T-helper 2 cell (primary cell): ENCODE measurements at places on chromosomes 11 and 22.

DNA sequence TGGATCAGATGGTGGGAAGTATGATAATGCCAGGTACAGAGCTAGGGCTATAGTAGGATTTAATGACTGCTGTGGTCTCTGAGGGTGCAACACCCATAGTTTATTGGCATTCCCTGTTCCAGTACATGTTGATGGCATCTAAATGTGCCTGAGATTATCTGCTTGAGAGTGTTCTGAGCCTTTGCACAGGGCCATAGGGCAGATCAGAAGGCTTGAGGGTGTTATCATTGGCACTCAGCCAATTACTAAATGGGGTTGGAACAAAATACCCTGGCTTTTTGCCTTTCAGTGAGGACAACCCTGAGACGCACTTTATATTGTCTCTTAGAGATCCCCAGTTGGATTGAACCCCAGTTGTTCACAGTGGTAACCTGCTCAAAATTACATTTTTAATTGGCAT, 6.7 kb downstream of the SLC5A12 start:
- DNase-seq = no peak

- DNase-seq = no peak
Measured at GRCh38 chr11:83827940-83828554, 541.9 kb upstream of the CCDC90B start.

- DNase-seq = no peak
Measured at GRCh38 chr22:27142286-27142685, 484.9 kb downstream of the MIAT start.

DNA sequence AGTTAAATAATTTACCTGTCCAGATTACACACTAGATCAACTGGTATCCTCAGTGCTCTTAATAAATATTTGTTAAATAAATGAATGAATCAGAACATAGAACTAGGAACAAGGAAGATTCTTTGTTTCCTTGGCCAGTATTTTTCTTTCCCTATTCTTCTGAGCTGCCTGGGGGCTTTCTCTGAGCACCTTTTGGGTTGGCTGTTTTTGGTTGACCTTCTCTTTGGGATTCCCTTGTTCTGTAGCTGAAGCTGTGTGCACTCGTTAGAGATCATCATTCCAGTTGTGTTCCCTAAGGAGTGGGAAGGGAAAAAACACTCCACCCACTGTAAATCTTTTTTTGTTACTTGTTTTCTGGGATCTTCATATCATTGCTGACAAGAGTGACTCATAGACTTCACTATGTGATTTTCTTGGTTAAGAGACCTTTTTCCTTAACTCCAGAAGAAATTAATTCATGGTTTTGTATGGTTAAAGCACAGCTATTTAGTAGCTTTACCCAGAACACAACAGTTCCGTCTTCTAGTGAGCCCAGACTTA, 84.3 kb downstream of the STIM1 start:
- no peak for DNase-seq

- peak; percentile 74 for DNase-seq
Measured at GRCh38 chr11:67240576-67241389, 25.5 kb upstream of the GRK2 start.

- no peak for DNase-seq
Measured at GRCh38 chr11:126134461-126135155, 71.9 kb upstream of the CDON start.

- peak; percentile 52 for DNase-seq
Measured at GRCh38 chr11:111602865-111603610, 789 bp downstream of the SIK2 start.

DNA sequence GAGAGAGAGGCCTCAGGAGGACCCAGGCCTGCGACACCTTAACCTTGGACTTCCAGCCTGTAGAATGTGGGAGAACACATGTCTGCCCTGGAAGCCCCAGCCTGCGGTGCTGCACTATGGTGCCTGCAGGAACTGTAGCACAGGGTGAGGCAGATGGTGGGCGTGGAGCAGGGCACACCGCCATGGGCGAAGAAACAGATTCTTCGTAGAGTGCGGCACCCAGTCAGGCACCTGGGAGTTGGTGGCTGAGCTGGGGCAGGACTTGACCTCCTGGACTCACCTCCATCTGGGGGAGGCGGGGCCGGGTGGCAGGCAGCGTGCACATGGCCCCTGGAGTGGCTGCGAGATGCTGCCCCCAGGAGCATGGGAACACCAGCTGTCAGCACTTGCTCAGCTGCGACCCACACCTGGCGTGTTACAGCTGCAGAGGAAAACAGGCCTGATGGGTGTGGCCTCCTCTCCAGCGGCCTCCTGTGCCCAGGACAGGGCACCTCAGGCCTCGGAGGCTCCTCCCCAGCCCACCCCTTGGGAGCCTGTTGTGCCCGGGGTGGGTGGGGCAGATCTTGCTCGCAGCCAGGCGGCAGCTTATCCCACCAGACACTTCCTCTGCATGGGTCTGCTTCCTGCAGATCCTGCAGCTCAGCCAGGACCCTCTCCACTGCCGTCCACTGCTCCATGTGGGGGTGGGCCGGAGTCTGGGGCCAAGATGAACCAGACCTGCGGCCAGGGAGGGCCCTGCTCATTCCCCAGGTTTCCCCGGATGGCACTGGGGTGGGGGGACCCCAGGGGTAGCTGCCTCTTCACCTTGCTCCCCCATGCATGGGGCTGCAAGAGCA, 80.4 kb downstream of the MYEOV start:
- no peak for DNase-seq

DNA sequence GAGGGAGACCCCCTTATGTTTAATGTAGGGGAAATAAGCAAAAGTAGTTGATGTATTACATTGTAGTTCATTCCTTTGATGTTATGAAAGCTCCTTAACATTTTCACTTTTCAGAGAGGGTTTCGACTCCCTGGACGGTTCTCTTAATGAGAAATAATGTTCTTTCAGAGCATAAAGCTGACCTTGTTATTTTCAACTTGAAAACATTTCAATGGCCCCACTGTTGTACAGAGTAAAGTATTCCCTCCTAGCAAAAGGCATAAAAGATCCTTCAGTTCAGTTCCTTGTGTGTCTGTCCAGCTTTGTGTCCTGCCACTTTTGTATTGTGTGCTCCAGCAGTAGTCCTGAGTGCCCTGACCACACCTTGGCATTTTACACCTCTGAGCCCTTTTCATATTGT, 63.9 kb downstream of the UVRAG start:
- no peak for DNase-seq

DNA sequence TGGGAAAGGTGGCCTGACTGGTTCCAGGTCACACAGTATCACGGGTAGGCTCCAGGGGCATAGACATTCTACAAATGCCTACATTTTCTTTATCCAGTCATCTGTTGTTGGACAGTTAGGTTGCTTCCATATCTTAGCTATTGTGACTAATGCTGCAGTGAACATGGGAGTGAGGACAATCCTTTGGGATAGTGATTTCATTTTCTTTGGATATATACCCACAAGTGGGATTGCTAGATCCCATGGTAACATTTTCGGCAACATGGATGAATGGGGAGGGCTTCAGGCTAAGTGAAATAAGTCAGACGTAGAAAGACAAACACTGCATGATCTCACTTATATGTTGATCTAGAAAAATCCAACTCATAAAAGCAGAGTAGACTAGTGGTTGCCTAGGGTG, 744.3 kb downstream of the NTM start:
- no peak for DNase-seq

- DNase-seq = no peak
Measured at GRCh38 chr11:124081483-124081882, 33.8 kb upstream of the VWA5A start.

DNA sequence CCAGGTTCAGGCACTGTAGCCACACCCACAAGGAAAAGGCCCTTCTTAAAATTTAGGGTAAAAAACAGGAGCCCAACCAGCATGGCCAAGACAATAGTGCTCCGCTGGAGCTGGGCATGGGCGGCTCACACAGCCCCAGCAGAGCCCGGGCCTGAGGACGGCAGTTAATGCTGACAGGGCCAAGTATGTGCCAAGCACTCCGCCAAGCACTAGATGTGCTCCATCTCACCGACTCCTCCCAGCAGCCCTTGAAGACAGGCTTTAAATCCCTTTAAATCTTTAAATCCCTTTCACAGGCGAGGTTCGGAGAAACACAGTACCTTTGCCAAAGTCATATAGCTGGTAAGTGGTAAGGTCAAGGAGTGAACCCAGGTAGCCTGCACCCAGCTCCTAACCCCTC, 4.8 kb downstream of the ARFGAP2 start:
- no peak for DNase-seq

- DNase-seq = peak; percentile 21
Measured at GRCh38 chr11:18705651-18706281, 7.2 kb downstream of the TMEM86A start.

DNA sequence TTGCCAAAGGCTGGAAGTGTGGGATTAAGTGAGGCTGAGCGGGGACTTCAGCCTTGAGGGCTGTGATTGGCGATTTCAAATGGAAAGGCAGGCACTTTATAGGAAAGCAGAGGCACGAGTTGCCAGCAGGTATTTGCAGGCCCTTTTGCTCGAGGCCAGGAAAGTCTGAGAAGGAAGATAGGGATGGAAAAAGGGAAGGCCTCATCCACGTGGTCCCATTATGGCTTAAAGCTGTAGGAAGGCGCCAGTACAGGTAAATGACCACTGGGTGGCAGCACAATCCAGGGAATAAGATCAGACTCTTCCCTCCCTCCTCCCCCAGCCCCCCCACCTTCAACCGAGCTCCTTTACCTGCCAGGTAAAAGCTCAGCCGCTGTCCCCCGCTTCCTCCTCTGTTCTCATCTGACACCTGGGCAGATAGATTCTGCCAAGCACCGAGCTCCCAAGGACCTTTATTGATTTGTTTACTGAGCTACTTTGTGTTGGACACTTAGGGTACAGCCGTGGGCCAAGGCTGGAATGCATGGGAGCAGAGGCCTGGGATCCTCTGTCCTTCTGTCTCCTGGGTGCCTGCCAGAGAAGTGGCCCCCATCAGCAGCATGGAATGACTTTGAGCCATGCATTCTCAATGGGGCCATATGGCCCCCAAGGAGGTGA, 7.5 kb downstream of the P2RX3 start:
- peak; percentile 37 for DNase-seq

DNA sequence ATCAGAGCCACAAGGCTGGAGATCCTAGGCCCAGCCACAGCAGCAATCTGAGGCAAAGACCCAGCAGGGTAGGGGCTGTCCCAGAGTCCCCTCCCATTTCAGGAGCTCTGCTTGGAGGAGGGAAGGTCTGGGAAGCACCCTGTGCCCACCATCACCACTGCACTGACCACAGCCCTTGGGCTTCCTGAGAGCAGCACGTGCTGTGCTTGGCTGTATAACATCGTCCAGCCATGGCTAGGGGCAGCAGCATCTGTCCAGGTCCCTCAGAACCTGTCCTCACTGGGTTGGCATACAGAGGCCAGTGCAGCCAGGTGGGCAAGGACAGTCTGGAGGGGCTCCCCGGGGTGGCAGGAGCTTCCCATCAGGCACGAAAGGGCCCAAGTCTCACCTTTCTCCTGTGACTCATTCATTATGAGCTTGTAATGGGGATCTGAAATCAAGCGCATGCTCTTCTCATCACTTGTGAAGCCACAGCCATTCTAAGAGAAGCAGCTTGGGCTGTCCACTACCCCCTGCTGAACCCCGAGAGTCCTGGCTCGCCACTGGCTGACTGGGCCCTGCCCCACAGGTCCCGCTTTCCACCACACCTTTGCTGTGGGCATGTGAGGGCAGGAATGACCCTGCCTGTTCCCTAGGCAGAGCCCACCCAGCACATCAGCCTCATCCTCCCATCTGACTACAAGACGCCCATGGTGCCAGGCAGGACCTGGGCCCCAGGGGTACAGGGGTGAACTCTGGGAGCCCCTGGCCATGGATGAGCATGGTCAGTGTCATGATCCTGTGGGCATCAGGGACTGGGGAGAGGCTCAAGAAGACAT, 83.3 kb downstream of the MED15 start:
- DNase-seq = no peak

GRCh38 chr11:103636232-103636631, 400.2 kb upstream of the DDI1 start:
- DNase-seq = no peak

GRCh38 chr11:44725016-44725685, 1.6 kb upstream of the TSPAN18 start:
- no peak for DNase-seq

GRCh38 chr11:71946144-71946571, 17.3 kb downstream of the RNF121 start:
- no peak for DNase-seq

DNA sequence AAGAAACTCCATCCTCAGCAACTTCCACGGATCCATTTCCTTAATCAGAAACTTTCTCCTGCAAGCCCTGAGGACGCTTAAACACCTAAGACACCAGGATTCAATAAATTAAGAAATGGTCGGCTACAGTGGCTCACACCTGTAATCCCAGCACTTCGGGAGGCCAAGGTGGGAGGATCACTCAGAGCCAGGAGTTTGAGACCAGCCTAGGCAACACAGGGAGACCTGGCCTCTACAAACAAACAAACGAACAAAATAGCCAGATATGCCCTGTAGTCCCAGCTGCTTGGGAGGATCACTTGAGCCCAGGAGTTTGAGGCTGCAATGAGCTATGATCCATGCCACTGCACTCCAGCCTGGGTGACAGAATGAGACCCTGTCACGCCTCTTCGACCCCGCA, 46.7 kb downstream of the RPUSD4 start:
- DNase-seq = no peak

DNA sequence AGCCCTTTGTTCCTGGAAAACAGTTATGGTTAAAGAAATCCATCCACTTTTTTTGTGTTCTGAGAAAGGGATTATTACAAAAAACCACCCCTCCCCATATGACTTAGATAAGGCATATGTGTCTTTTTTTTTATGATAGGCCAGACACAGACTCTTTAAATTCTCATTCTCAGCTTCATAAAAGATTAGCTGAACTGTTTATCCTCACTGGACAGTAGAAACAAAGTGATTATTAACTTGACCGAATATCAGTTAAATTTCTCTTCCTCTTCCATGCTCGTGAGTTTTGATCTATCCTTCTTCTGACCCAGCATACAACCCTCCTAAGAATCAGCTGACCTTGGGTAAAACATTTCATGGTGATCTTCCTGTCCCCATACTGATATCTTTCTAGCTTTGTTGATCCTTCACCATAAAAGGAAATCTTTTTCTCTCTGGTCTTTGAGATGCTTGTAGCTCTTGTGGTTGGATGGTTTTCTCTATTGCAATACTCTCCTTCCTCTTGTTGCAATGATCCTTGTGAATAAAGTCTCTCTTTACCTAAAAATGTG, 26.2 kb downstream of the OR2AG2 start:
- no peak for DNase-seq

GRCh38 chr22:38730411-38730871, 24.7 kb downstream of the GTPBP1 start:
- DNase-seq = no peak

DNA sequence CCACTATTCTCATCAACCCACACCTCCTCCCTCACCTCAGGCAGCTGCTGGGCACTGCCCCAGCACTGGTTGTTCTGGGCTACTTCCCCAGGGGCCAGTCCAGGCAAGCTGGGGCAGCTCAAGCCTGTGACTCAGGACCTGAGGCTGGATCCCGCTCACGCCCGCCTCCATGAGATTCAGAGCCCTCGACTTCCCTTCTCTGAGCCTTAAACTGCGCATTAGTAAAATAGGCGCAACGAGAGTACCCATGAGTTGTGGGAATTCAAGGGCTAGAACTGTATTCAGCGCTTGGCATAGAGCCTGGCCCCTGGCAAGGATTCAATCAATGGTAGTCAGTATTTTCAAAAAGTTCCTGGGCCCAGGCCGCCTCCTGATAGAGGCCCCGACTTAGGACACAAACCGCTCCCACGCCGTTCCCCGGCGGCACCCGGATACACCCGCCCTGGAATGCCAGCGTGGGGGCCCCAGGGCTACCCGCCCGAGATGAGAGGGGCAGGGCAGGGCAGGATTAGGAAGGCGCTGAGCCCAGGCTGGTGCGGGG, 723 bp upstream of the CD82 start:
- no peak for DNase-seq
